ENCODE measurements at places on chromosomes 3 and 15.
A peak's percentile ranks its signal among the peaks of the same experiment; 100 is the strongest.

GRCh38 chr3:175057401-175057800, 198.3 kb downstream of the NAALADL2 start:
- DNase-seq = no peak

GRCh38 chr15:96246057-96246456, 84.4 kb upstream of the NR2F2 start:
- DNase-seq = no peak

DNA sequence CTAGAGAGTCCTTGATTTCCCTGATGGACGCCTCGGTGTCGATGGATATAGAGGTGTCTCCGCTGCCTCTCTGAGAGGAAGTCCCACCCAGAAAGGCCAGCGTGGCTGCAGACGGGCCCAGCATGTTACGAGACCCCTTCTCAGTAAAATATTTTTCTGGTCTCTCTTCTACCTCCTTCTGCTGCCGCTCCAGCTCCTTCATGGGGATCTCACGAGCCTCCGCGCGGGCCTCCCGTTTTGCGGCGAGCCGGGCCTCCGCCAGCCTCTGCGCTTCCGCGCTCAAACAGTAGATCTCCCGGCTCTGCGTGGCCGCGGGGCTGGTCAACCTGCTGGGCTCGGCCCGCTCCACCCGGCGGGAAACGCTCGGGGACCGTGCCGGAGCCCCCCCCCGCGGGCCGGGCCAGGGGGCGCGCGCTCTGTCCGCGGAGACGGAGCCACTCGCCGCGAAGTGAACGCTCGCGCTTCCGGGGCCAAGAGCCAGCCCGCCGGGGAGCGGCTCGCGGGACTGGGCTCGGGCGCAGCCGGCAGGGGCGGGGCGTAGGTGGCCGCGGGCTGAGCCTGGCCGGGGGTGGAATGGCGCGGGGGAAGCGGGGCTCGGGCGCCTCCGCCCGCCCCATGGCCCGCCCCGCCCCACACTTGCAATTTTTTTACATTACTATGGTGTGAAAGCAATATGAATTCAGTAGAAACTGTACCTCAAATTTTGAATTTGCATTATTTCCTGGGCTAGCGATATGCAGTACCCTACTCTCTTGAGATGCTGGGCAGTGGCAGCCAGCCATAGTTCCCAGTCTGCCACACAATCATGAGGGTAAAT, 10.2 kb upstream of the KCNMB3 start:
- peak; percentile 63 for DNase-seq

GRCh38 chr3:96267577-96267976, 546.8 kb upstream of the EPHA6 start:
- no peak for DNase-seq

DNA sequence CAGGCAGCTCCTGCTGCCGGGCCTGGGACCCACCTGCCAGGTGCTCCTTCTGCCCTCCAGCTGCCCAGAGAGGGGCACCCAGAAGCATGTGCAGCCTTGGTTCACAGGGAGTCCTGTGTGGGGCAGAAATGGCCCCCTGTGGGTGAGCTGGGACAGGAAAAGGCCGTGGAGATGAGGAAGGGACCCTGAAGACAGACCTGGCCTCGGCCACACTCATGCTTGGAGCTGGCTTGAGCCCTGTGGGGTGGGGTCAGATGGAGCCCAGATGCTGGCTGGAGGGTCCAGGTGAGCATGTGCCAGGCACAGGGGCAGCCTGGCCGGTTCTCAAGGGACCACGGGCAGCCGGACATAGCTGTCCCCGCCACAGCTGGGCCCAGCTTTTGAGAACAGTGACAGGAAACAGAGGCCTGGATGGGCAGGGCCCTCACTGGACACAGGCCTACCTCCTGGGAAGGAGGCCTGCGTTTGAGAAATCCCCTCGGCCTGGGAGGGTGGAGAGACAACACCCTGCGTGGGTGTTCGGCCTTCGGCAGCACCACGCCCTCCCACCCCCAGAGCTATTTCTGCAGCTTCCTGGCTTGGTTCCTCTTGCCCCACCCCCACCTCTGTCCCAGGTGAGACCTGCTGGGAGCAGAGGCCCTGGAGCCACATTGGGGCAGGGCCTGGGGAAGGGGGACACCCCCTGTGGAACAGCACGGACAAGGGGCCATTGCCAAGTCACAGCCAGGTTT, 132.6 kb upstream of the MEF2A start:
- DNase-seq = no peak

DNA sequence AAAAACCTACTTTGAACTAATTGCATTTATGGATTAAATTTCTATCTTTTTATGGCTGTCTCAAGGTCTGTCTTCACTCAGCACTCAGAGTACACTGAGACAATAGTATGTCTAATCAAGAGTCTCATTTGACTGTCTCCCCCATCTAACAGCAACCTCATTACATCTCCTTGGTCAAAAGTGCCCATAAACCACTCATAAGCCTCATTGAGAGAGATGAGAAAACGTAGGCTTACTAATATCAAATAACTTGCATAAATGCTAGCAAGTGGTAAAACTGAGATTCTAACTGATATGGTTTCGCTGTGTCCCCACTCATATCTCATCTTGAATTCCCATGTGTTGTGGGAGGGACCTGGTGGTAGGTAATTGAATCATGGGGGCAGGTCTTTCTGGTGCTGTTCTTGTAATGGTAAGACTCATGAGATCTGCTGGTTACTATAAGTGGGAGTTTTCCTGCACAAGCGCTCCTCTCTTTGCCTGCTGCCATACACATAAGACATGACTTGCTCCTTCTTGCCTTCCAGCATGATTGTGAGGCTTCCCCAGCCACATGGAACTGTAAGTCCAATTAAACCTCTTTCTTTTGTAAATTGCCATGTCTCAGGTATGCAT, 113.9 kb downstream of the TFDP2 start:
- DNase-seq = no peak

DNA sequence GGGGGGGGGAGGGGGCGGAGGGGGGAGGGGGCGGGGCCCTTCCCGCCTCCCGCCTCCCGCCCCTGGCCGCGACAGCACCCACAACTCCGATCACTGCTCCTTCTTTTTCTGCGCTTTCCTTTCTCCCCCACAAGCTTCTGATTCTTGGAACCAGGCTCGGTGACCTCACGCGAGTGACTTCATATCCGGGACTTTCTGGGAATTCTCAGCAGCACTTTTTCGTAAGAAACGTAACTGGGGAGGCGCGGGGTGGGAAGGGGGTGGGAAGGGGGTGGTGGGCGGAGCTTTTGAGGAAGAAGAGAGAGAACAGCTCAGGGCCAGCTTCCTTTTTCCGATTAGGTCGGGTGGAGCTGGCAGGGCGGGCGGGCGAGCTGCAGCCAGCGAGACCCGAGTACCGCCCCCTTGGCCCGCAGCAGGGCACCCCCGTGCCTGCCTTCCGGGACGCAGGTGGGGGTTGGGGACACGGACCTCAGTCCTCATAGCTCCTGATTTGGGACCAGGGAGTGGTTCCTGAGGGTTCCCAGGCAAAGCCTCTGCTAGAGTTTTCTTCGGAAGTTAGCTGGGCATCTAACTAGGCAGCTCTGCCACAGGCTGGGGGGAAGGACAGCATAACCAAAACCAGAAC, 14.6 kb downstream of the XIRP1 start:
- peak; percentile 72 for DNase-seq

- DNase-seq = no peak
Measured at GRCh38 chr3:71831599-71831998, 46.7 kb upstream of the PROK2 start.

GRCh38 chr3:77489216-77489615, 449.3 kb downstream of the ROBO2 start:
- DNase-seq = no peak

GRCh38 chr3:160661660-160662059, 15.3 kb upstream of the ARL14 start:
- DNase-seq = no peak

GRCh38 chr3:54433846-54434245, 311.5 kb downstream of the CACNA2D3 start:
- DNase-seq = no peak

DNA sequence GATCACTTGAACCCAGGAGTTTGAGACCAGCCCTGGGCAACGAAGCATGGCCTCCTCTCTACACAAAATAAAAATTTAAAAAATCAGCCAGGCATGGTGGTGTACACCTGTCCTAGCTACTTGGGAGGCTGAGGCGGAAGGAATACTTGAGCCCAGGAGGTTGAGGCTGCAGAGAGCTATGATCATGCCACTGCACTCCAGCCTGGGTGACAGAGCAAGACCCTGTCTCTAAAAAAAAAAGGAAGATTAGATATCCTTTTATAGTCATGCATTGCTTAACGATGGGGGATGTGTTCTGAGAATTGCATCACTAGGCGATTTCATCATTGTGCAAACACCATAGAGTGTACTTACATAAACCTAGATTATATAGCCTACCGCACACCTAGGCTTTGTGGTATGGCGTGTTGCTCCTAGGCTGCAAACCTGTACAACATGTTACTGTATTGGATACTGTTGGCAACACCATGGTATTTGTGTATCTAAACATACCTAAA, 12.6 kb downstream of the ALAS1 start:
- no peak for DNase-seq

DNA sequence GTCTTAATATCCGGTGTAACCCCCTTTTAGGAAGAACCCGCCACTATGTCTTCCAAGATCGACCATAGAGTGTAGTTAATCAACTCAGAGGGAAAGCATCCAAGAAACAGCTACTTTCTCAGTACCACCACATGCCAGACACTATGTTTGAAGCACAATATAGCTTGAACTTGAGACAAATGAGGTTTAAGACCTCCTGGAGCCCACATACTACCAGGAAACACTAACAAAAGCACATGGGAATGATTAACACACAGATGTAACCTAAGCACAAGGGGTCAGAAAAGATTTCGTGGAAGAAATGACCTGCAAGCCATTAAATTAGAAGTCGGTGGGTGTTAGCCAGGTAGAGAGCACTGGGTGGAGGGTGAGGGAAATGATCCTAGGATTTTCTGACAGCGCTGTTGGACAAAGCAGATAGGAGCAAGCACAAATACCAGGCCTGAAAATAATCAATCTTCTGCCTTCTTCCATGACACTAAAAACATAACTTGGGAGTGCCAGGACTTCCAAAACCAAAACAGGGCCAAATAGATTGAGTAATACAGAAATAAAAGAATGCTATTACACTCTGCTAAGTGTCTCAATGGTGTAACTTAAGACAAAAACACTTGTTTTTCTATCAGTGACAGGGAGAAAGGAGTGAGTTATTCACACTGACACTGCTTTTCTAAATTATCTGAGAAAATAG, 213.7 kb downstream of the FOXP1 start:
- DNase-seq = no peak

DNA sequence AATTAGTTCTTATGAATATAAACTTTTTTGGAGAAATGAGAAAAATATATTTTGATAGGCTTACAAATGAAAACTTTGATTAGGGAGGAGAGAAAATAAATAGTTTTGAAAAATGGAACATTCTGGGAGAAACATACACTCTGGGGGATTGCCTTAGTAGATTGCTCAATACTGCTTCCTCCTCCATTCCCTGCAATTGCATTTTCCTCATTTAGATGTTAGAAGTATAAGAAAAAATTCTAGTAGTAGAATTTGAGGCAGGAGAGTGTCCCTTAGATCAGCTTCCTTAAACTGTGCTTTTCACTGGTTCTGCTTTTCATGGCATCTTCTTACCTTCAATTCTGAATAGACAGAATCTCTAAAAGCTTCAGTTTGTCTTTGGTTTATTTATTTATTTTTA, 46.2 kb upstream of the CTDSPL2 start:
- DNase-seq = no peak

GRCh38 chr3:15572138-15572537, 29.2 kb downstream of the HACL1 start:
- no peak for DNase-seq

DNA sequence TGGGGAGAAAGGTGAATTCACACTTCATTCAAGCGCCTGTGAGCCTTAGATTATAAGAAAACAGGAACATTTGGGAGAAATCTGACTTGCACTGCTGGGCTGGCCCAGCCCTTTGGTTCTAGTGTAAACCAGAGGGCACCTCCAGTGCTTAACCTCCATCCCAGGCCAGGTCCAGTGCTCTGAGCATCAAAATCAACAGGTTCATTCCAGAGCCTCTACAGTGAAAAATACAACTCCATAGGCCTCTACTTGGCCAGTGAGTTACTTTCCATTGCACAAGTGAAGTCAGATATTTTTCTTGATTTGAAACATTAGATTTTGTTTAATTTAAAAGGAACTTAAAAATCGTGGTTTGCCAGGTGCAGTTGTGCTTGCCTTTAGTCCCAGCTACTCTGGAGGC, 3.0 kb downstream of the SNUPN start:
- no peak for DNase-seq
